ENCODE measurements at places on chromosomes 7 and 10. TPM values are rescaled to one million over a fixed set of nuclear protein-coding genes. Genes with fewer than 3 reads are reported as not detected.

The DPP6 gene
- total RNA-seq, result 9.5 TPM

The LRRC17 gene
- 1.5 TPM for total RNA-seq

The KCND2 gene
- 2.3 TPM for total RNA-seq

The PRSS2 gene
- not detected for total RNA-seq

The STK31 gene
- 0.39 TPM for total RNA-seq

The UBE3C gene
- total RNA-seq, result 58.1 TPM

The NPTX2 gene
- total RNA-seq, result 75.8 TPM

The ADAMTS14 gene
- not detected for total RNA-seq

The PRLHR gene
- 0.13 TPM for total RNA-seq

Data from adrenal gland (tissue), 19 donors.